ENCODE measurements at places on chromosomes 5 and 9. TPM values are rescaled to one million over a fixed set of nuclear protein-coding genes. Genes with fewer than 3 reads are reported as not detected.

GRCh38 chr5:107389130-107389774 is 281.5 kb downstream of the EFNA5 start:
- DNase-seq, result no peak

Gene NXNL2
- 4.3 TPM for total RNA-seq

DNA sequence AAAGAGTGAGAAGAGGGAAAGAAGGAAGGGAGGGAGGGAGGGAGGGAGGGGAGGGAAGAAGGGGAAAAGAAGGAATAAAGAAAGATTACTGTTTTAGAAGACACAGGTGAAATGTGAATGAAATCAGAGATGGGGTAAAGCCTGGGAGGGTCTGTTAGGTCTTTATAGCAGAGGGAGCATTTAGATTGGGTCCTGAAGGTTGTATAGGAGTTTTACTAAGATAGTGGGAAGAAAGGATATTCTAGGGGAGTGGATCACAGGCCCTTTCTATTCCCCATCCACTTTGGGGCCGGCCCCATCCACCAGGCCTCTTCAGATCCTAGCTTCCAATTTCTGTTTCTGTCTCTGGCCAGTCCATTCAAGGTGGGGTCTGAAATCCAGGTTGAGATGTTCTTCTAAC is 35.5 kb downstream of the C9orf50 start:
- DNase-seq, result no peak

Gene CNTNAP3B
- total RNA-seq, result 1.9 TPM

Gene DND1
- total RNA-seq, result 15.5 TPM

DNA sequence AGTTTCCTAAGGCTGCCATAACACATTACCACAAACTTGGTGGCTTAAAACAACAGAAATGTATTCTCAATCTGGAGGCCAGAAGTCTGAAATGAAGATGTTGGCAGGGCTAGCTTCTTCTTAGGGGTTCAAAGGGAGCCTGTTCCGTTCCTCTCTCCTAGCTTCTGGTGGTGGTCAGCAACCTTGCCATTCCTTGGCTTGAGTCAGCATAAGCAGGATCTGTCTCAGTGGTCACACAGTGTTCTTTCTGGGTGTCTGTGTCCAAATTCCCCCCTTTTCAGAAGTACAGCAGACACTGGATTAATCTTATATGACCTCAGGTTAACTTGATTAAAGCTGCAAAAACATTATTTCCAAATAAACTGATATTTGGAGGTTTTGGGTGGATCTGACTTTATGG is 2.1 kb upstream of the OSMR start:
- DNase-seq, result no peak

- DNase-seq, result no peak
Observed at GRCh38 chr5:10600626-10601245, 36.9 kb downstream of the ANKRD33B start.

GRCh38 chr9:85502815-85503655 is 238.7 kb downstream of the AGTPBP1 start:
- DNase-seq, result no peak

GRCh38 chr5:140794595-140795258 is at the start of gene PCDHA2:
Gene PCDHA2, plus strand, starts transcription at chr5:140794852.
- DNase-seq, result peak; percentile 88

DNA sequence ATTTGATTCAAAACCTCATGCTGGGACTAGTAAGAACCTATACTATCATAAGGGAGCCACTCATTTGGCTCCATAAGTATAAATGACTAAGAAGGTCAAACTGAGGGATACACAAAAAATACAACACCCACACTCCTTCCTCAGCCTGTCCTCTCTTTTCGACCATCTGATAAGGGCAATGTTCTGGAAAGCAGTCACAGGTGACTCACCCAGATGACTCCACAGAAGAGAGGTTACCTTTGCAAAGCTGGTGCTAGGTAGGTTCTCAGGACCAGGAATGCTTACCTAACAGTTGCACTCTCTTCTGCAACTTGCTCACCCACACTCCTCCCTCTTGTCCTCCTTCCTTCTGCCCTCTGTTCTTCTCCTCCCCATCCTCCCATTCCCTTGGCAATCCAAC is 32.9 kb downstream of the LHFPL2 start:
- no peak for DNase-seq

DNA sequence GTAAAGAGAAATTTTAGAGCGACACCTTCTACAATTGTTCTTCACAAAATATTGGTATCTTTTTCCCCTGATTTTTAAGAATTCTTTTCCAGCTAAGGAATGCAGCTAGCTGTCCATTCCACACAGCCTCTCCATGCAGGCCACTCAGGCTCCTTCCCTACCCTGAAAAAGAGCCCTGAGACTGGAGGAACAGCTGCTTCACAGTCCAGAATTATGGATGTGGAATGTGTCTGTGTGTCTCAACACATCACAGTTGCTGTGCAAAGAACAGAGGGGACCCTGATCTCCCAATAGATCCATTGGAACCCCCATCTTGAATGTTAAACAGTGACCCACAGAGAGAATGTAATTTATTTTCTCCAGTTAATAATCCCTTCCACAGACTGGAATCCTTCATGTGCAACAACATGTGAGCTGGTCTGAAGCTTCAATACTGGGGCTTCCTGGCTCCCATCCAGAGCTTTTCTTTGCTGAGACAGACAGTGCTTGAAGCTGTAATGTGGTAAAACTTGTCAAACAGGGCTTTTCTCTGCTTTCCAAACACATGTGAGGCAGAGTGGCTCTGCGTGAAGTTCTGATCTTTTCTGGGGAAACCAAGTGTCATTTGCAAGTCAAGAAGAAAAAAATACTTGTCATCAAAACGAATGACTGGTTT is 53.3 kb upstream of the SMC5 start:
- no peak for DNase-seq

- DNase-seq, result no peak
Observed at GRCh38 chr5:141732417-141732816, 50.4 kb upstream of the ARAP3 start.

Gene UBE2QL1
- total RNA-seq, result 0.83 TPM

GRCh38 chr9:125479846-125480615 is 218.4 kb downstream of the GAPVD1 start:
- peak; percentile 36 for DNase-seq

DNA sequence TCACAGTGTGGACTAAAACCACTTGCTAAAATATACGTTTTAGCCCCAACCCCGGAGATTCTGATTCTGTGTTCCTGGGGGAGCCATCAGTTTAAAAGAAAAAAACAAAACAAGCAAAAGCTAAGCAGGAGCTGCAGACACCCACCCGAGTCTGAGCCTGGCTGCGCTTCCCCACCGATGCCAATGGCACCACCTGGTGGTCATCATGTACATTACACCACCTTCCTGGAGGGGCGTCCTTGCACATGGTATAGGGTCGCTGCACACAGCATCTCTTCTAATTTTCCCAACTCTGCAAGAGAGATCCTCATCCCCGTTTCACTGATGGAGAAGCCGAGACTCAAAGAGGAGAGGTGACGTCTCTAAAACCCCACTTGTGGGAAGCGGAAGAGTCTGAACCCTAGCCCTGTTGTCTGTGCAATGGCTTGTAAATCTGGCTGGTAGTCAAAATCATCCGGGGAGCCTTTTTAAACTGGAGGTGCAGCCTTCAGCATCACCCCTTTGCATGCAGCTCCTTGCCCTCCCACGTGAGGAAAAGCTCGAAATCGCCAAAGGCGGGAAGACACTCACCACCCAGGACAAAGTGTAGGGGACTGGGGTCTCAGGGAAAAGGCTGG is 23.1 kb upstream of the CNOT6 start:
- DNase-seq, result peak; percentile 76

GRCh38 chr9:38289866-38290245 is 102.6 kb upstream of the ALDH1B1 start:
- no peak for DNase-seq

GRCh38 chr5:19923742-19924141 is 64.3 kb downstream of the CDH18 start:
- no peak for DNase-seq

Gene RORB
- 4.5 TPM for total RNA-seq

Gene TRIM41
- 9.7 TPM for total RNA-seq

DNA sequence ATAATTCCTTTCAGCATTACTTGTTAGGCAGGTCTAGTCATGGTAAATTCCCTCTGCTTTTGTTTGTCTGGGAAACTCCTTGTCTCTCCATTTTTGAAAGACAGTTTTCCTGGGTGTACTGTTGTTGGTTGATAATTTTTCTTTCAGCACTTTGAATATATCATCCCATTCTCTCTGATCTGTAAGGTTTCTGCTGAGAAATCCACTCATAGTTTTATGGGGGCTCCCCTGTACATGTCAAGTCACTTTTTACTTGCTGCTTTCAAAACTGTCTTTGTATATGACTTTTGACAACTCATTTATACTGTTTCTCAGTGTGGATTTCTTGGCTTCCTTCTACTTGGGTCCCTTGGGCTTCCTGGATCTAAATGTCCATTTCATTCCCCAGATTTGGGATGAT is 16.5 kb downstream of the MEIKIN start:
- no peak for DNase-seq

DNA sequence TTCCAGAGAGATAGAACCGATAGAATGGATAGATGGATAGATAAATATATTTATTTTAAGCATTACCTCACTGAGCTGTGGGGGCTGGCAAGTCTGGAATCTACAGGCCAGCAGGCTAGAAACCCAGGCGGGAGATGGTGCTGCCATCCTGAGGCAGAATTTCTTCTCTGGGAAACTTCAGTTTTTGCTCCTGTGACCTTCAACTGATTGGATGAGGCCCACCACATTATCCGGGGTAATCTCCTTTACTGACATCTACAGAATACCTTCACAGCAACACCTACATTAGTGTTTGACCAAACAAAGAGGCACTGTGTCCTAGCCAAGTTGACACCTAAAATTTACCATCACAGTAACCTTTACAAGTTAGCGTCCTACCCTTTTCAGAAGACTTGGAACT is 29.2 kb upstream of the TENT4A start:
- DNase-seq, result no peak

- peak; percentile 12 for DNase-seq
Observed at GRCh38 chr5:84683594-84683993, 298.9 kb upstream of the EDIL3 start.

DNA sequence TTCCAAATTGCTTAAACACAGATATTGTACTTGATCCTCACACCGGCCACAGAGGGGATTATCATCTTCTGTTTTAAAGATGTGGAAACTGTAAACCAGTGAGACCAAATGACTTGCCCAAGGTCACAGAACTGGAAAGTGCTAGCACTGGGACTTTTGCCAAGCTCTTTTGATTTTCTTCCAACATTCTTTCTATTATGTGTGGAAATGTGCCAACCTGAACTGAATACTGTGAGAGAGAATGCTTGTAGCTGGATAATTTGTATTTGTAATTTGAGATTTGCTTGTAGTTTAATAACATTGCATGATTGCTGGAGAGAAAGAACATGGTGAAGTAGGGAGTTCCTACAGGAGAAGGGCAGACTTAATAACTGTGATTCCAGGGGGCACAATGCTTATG is 977.9 kb upstream of the NUDT12 start:
- no peak for DNase-seq

- DNase-seq, result peak; percentile 75
Observed at GRCh38 chr9:93960221-93960970, 5.2 kb upstream of the BARX1 start.

- no peak for DNase-seq
Observed at GRCh38 chr9:82080265-82080664, 91.7 kb downstream of the SPATA31D1 start.

GRCh38 chr5:124692324-124692723 is 54.1 kb downstream of the ZNF608 start:
- DNase-seq, result no peak

Gene PCDHA5
- total RNA-seq, result 1.4 TPM

Gene KIF12
- 4.3 TPM for total RNA-seq

Gene PCDHB16
- total RNA-seq, result 2.4 TPM

Gene PPWD1
- 57.2 TPM for total RNA-seq

Gene CYLC2
- total RNA-seq, result not detected

- DNase-seq, result no peak
Observed at GRCh38 chr9:12878351-12878978, 103.6 kb downstream of the LURAP1L start.

Gene FAM78A
- 2.1 TPM for total RNA-seq

Gene SLC6A19
- not detected for total RNA-seq

Gene RANBP17
- total RNA-seq, result 53.1 TPM

Gene FAT2
- 0.59 TPM for total RNA-seq

Gene CCDC180
- 7.1 TPM for total RNA-seq

Gene PTGDS
- 1.9 TPM for total RNA-seq

Gene OTP
- not detected for total RNA-seq

Gene GFPT2
- total RNA-seq, result 120 TPM

DNA sequence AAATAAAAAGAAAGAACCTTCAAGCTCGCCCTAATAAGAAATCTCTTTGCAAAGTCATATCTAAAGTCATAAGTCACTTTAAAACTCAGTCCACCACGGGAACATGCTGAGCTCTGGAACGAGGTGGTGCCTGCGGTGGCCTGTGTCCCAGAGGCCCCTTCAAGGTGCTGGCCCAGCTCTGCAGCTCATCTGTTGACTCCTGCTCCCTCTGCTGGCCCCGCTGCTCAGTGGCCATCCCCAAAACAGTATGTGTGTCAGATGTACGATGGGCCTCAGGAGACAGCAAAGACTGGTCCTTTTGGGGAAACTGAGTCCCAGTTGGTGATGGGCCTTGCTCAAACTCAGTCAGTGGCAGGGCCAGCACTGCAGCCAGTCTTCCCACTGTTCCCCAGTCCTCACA is 22.8 kb upstream of the FOXB2 start:
- DNase-seq, result peak; percentile 81

Gene SCGB3A2
- total RNA-seq, result 36.1 TPM

Gene INSL4
- not detected for total RNA-seq

GRCh38 chr5:157761690-157762621 is 18.4 kb downstream of the LSM11 start:
- peak; percentile 88 for DNase-seq
